ENCODE measurements at places on chromosomes 3 and 15.

GRCh38 chr3:159323848-159324247, 522.0 kb downstream of the MFSD1 start:
- DNase-seq: no peak

DNA sequence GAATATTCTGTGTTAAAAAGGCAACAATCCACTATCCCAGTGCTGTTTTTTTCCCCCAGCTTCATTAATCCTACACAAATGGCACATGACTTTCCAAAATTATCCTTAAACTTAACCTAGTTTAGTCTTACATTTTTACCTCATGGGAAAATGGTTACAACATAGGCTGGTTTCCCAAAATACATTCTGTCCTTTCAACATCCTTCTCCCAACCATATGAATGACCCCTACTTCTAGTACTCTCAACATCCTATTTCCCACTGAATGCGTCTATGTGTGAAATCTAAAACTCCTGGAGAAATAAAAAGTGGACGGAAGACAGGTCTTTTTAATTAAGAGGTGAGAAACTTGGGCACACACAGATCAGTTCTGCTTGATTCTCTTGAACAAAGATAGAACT, 33.3 kb downstream of the ATOSA start:
- no peak for DNase-seq

DNA sequence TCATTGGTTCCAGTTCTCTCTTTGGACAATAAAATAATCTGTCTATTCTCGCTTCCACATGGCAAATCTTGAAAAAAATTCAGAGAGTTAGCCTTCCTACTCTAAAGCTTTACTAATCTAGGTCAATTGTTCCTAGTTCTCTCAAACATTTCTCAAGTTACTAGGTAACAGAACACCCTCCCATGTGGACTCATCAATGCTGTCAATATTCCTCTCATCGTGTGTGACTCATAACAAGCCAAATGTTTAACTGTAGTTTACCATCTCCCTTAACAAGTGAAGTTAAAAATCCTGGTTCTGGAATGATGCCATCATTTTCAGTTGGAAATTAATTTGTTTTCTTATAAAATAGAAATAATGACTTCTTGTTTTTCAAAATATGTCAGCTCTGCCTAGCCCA, 438.6 kb downstream of the ROBO1 start:
- no peak for DNase-seq

DNA sequence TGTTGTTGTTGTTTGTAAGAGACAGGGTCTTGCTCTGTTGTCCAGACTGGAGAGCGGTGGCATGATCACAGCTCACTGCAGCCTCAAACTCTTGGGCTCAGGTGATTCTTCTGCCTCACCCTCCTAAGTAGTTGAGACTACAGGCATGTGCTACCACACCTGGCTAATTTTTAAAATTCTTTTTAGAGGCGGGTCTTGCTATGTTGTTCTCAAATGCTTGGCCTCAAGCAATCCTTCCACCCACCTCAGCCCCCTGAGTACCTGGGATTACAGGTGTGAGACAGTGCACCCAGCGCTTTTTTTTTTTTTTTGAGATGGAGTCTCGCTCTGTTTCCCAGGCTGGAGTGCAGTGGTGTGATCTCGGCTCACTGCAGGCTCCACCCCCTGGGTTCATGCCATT, 46.7 kb downstream of the TMOD3 start:
- DNase-seq: no peak

GRCh38 chr3:69915726-69916125, 83.8 kb upstream of the SAMMSON start:
- DNase-seq: no peak

DNA sequence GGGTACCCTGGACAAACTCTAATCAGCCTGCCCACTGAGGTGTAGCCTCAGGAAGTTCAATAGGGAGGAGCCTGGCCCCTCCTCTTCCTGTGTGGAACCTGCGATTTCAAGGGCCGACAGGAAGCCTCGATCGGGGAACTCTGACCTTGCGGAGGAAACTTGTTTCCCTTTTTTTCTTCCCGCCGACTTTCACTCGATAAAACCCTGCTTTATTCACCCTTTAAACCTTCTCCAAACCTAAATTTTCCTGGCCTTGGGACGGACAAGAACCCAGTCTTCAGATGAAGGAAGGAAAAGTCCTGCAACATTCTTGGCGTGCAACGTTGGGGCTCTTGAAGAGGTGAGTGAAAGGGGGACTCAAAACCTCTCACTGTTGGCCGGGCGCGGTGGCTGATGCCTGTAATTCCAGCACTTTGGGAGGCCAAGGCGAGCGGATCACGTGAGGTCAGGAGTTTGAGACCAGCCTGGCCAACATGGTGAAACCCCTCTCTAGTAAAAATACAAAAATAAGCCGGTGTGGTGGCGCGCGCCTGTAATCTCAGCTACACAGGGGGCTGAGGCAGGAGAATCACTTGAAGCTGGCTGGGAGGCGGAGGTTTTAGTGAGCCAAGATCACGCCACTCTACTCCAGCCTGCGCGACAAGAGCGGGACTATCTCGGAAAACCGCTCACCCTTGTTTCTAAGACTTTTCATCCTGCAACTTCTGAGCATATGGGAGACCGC, 208.2 kb downstream of the ZNF385D start:
- no peak for DNase-seq

GRCh38 chr15:29115093-29115991, 154.3 kb downstream of the NSMCE3 start:
- DNase-seq: no peak

GRCh38 chr15:51368751-51369450, 27.4 kb downstream of the GLDN start:
- DNase-seq: no peak

GRCh38 chr3:23325466-23326065, 122.4 kb downstream of the UBE2E2 start:
- DNase-seq: no peak

GRCh38 chr15:35956056-35956455, 410.1 kb upstream of the DPH6 start:
- DNase-seq: no peak

DNA sequence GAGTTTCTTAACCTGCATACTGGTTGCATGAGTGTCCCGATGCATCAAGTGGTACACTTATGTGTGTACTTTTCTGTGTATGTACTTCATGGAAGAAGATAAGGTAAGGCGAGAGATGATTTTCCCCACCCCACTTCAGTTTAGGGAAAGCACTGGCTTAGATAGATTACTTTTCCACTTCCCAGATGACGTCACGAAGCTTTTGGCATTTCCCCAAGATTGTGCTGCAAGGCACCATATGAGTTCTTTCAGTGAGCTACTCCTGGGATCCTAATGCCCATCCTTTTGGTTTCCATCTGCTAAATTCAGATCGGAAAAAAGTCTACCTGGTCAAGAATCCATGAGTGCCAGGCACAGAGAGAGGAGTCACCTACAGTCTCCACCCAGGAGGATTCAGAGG, 4.5 kb downstream of the IL17RB start:
- DNase-seq: no peak

GRCh38 chr3:177473184-177473583, 275.9 kb upstream of the TBL1XR1 start:
- DNase-seq: no peak

- DNase-seq: peak; percentile 99
These were observed 345 bp upstream of the CDV3 start for GRCh38 chr3:133573054-133573628.

GRCh38 chr15:41578736-41579383, 19.8 kb downstream of the TYRO3 start:
- no peak for DNase-seq

GRCh38 chr15:77874063-77874462, 203.4 kb downstream of the TBC1D2B start:
- no peak for DNase-seq

- no peak for DNase-seq
These were observed 68.9 kb upstream of the PPP2R3A start for GRCh38 chr3:135896613-135897012.

- no peak for DNase-seq
These were observed 155.6 kb downstream of the NECTIN3 start for GRCh38 chr3:111227216-111227615.

- DNase-seq: no peak
These were observed 8.6 kb downstream of the RHCG start for GRCh38 chr15:89487791-89488190.

- DNase-seq: no peak
These were observed 36.1 kb upstream of the EPHB3 start for GRCh38 chr3:184525337-184526087.

DNA sequence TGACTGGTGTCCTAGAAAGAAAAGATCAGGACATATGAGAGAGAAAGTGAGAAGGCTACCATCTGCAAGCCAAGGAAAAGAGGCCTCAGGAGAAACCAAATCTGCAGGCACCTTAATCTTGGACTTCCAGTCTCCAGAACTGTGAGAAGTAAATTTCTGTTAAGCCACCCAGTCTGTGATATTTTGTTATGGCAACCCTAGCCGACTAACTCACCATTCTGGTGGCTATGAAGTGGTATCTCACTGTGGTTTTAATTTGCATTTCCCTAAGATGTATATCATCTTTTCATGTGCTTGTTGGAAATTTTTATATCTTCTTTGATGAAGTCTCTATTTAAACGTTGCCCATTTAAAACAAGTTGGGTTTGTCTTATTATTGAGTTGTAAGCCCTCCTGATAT, 40.6 kb downstream of the ILDR1 start:
- no peak for DNase-seq

DNA sequence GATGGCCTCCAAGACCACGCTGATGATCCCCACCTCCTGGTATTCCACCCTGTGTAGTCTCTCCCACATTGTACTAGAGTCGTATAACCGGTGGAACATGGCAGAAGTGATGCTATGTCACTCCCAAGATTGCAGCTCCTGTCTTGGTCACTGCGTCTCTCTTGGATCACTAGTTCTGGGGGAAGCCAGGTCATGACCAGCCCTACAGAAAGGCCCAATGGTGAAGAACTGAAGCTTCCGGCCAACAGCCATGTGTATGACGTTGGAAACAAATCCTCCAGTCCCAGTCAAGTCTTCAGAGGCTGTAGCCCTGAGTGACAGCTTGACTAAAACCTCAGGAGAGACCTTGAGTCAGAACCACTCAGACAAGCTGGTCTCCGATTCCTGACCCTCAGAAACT, 61.9 kb upstream of the FNDC3B start:
- no peak for DNase-seq

GRCh38 chr3:33128706-33129105, 14.9 kb downstream of the CRTAP start:
- DNase-seq: no peak

DNA sequence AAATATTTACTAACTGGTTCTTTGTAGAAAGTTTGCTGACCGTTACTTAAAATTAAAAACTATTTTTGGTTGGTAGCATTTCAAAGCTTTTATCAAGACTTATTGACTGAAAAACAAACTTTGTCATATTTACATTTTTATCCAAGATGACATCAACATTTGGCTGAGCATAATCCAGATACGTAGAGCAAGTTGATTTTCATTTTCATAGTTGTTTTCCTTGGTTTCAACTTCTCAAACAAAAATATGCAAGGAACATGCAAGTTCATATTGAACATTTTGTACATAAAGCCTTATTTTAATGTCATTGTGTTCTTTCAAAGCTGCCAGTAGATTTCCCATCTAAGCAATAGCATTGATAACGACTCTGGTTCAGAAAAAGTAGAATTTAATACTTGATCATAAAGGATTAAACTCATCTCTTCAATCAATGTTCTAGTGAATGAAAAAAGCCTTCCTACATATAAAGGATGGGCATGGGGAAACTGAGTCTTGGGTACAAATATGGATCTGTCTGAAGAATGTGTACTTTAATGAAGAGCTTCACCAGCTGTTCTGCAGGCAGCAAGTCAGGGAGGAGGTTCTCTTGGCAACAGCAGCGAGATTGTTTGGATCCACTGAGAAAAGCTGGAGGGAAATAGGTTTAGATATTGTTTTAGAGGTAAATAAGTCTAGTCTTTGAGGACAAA, 5.6 kb downstream of the RAB8B start:
- no peak for DNase-seq

DNA sequence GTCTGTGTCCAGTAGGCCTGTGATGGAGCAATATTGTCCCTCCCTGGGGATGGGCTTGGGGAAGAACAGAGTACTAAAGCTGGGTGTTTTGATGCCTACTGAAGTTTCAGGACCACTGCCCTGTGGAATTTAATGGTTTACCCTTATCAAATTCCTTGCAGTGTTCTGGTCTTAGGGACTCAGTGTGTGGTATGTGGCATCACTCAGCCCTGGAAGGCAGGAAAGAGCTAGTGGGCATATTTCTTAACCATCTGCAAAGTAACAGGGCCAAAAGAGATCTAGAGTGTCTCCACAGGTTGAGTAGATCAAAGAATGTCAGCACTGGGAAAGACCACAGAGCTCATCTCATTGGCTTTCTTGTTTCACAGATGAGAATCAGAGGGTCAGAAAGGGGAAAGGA, 11.8 kb upstream of the SCN10A start:
- no peak for DNase-seq

DNA sequence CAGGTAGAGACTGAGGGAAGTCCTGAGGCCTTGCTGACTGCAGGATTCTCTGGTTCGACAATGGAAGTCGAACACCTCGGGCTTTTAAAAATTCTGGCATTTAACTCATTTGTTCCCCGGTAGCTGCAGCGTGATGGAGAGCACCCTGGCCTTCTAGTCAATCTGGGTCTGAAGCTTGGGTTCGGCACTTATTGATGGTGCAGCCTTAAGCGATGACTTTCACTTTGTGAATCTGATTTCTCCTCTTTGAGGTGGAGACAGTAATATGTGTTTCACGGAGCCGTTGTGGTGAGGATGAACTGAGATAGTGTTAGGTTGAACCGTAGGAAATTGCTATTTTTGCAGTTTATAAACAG, 621 bp upstream of the PARP6 start:
- no peak for DNase-seq

DNA sequence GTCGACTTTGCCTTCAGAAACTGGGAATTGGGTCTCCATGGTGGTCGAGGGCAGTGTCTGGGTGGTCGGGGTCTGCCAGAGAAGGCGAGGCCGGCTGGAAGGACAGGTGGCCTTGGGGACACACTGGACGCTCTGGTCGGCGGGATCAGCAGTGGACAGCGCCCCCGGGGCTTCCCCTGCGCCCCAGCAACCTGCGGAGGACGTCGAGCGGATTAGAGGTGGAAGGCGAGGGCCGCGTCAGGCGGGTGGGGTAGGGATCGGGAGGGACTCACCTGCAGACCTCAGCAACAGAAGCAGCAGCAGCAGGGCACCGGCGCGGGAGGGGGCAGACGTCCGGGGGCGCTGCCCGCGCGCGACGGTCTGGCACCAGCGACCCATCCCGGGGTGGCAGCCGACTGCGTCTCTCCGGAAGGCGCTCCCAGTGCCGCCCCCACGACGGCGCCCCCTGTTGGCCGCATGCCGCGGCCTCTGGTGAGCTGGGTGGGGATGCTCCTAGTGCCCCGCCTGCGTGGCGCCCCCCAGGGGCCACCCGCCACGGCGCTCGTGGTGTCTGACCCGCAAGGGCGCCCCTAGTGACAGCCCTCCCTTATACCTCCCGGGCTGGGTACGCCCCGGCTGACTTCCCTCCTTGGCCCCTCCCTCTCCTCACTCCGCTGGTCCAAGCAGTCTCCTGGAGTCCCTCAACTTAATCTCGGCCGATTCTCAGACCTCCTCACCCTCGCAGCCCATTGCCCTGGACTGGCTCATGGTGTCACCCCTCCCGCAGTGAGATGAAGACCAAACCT, at the start of gene PRSS50:
TSS of gene PRSS50 (minus strand) at position 423 of the 785 bp plus-strand sequence. CDS start at position 378, 45 bp downstream.
- peak; percentile 14 for DNase-seq

GRCh38 chr3:56691165-56692000, 8.3 kb upstream of the TASOR start:
- no peak for DNase-seq

GRCh38 chr3:161893972-161894371, 397.4 kb downstream of the OTOL1 start:
- no peak for DNase-seq

- DNase-seq: no peak
These were observed 60.3 kb downstream of the DIPK2A start for GRCh38 chr3:144031938-144032337.

GRCh38 chr3:37347941-37348340, 173.6 kb upstream of the LRRFIP2 start:
- DNase-seq: no peak

- no peak for DNase-seq
These were observed 78.1 kb upstream of the XCR1 start for GRCh38 chr3:46105306-46105919.
